NCI-H1417 treated with DMSO at 0.1 percent for 48 hours (cell line): ENCODE measurements at places on chromosomes 12 and 14.
A peak's percentile ranks its signal among the peaks of the same experiment; 100 is the strongest.

GRCh38 chr14:47447076-47447475 lies 228.3 kb downstream of the MDGA2 start:
- no peak for DNase-seq

- DNase-seq: no peak
Measured at GRCh38 chr14:54329082-54329695, 67.6 kb upstream of the CDKN3 start.

GRCh38 chr12:51437431-51437830 lies 12.8 kb downstream of the SLC4A8 start:
- DNase-seq: no peak

DNA sequence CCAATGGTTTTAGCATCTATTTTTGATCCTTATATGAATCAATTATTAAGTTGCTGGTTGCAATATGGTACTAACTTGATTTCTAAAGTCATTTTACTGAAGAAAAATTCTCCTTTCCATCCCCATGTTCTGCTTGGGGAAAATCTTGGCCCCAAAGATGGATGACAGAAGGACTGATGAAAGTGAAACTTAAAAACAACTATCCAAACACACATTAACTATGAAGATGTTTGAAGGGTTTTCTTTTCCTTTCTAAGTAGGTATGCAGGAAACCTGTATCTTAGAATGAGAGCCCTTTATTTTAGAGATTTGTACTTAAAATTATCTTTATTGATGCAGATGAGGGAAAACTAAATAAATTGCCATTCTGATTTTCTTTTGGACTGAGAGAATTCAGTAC lies 5.9 kb downstream of the C12orf71 start:
- DNase-seq: no peak

DNA sequence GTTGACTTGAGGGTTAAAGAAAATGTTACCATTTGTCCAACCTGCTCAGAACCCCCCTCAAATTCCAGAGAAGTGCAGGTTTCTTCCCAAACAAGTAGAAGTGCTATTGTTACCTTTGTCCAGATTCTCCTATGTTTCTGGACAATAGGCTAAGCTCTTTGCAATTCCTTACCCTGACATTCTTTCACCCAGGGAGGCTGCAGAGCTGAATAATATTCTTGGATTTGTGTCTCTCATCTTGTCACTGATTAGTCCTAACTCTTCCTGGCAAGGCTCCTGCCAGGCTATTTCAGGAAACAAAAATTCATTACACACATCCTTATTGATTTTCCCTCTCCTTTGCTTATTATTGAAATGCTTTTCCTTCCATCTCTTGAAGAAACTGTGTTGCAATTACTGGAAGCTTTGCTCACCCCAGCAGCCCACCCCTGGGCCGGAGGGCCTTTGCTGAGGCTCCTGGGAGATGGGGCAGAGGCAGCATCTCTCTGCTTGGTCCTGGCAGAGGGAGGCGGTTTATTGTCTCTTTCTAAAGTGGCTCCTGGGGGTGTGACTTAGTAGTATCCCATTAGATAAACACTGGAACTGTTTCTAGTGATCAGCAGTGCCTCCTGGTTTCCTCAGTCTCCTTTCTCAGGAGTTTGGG lies 207.5 kb upstream of the PELI2 start:
- no peak for DNase-seq

DNA sequence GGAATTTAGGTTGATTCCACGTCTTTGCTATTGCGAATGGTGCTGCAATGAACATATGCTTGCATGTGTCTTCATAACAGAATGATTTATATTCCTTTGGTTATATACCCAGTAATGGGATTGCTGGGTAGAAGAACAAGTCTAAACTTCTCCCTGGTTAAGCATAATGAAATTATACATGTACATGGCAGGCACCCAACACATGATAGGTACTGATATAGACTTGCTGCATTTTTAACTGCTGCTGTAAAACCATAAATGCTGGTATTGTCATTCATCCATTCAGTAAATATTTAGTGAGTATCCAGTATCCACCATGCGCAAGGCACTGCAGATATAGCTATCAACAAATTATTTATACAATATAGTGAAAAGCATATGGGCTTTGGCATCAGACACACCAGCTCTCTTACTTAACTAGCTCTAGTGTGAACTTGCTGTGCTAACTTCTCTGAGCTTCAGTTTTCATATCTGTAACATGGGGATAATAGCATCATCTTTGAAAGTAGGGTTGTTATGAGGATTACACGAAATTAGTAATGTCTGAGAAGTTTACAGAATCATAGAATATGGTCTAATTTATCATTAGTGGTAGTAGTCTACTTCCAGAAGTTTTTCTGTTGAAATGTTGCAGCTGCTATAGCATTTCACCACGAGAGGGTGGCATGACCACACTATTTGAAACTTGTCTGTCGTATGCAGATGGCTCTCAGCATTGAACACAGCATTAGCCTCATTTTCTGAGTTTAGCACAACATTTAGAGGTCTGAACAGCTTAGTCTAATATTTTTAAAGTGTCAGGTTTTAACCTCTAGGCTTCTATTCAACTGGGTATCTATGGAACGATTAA lies 32.0 kb upstream of the SEL1L start:
- DNase-seq: no peak

- DNase-seq: no peak
Measured at GRCh38 chr12:44247588-44247987, 411.7 kb downstream of the TMEM117 start.

DNA sequence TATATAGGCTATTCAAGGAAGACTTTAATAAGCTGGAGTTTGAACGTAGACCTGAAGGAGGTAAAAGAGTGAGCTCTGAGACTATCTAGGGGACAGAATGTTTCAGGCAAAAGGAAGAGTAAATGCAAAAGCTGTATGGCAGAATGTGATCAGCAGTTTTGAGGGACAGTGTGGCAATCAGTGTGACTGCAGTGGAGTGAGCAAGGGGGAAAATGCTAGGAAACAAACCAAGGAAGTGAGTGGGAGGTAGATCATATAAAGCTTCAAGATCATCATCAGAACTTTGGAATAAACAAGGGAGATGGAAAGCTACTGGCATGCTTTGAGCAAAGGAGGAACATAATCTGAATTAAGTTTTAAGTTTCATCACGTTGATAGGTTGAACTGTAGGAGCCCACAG lies 67.5 kb upstream of the BTG1 start:
- no peak for DNase-seq

GRCh38 chr12:122474324-122474716 lies 26.4 kb downstream of the ZCCHC8 start:
- DNase-seq: no peak

GRCh38 chr14:99267381-99267780 lies 4.6 kb downstream of the BCL11B start:
- DNase-seq: no peak

DNA sequence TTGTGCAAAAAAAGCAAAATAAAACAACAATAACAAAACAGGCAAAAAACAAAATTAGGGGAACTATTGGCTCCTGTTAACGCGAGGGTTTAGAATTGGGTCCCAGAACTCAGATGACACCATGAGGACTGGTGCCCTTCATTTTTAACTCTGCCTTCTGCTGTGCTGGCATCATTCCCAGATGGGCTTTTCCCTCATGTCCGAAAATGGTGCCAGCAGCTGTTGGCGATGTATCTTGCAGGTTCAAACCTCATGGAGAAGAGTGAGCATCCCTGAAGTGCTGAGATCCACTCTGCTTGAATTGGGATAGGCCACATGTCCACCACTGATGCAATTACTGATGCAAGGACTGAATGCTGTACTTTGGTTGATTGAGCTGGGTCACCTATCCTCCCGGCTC lies 61.1 kb downstream of the MYRFL start:
- no peak for DNase-seq

GRCh38 chr12:78928200-78929074 lies 63.9 kb downstream of the SYT1 start:
- DNase-seq: no peak

DNA sequence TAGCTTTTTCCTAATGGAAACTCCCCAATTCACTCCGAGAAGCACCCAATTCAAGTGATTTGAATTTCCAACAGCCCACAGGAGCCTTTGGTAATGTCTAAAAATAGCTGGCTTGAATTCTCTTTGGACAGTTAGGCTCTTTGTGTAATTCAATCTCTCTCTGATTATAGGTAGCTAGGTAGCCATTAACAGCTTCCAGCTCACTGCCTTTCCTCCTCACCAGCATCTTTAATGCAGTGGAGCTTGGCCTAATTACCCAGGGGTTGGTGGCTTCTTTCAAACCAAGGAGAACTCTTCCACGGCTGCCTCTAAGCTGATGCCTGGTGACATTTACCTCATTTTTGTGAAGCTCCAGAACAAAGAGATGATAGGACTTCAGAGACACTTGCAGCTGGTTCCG lies 86.4 kb downstream of the WSCD2 start:
- no peak for DNase-seq

DNA sequence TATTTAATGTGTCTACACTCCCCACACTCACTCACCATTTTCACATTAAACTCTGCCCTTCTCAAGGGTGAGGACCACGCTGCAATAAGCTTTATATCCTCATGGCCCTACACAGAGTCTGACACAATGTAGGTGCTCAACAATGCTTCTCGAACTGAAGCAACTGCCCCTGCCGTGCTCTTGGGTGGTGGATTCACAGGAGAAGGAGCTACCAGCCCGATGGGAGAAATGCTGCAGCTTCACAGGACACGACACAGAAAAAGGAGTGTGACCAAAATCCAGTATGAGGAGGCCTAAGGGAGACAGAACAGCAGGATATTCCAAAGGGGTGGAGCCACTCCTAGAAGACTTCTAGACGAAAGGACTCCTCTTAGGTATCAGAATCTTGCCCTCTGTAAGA lies 6.5 kb upstream of the KRT3 start:
- DNase-seq: no peak

DNA sequence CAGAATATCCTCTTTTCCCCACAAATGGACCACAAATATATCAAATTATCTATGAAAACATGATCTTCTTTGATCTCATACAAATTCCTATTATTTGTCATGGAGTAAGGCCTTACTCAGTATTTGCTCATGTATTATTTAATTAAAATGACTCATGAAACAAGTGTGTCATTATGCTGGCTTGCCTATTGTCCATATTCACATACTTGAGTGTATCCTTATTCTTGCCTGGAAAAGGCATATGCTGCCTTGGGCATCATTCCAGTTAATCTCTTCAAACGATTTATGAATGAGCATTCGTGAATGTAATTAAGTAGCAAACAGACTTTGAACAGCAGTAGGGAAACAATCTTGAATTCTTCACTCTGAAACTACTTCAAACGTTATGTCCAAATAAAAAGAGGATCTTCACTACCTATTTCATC lies 22.6 kb upstream of the SNRPF start:
- peak; percentile 24 for DNase-seq

- DNase-seq: no peak
Measured at GRCh38 chr12:113781415-113782198, 184.5 kb downstream of the RBM19 start.

- no peak for DNase-seq
Measured at GRCh38 chr12:94469522-94469921, 9.9 kb upstream of the CEP83 start.

- no peak for DNase-seq
Measured at GRCh38 chr12:106917503-106917902, 38.2 kb upstream of the TMEM263 start.

- no peak for DNase-seq
Measured at GRCh38 chr14:21105095-21105494, 4.2 kb downstream of the TMEM253 start.

DNA sequence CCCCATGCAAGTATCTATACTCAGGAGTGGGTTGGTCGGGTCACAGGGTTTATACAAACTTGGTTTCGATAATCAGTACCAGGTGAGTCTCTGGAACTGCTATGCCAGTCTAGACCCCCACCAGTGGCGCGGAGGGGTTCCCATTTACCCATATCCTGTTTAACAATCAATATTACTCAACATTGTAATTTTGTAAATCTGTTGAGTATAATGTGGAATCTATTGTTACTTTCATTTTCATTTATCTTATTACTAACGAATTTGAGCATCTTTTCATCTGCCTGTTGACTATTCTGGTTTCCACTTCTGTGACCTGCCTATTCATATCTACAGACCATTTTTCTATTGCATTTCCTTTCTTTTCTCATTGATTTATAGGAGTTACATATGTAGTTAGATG lies 275.2 kb upstream of the CRY1 start:
- no peak for DNase-seq

GRCh38 chr14:68779761-68780323 lies 13.0 kb downstream of the ZFP36L1 start:
- no peak for DNase-seq

DNA sequence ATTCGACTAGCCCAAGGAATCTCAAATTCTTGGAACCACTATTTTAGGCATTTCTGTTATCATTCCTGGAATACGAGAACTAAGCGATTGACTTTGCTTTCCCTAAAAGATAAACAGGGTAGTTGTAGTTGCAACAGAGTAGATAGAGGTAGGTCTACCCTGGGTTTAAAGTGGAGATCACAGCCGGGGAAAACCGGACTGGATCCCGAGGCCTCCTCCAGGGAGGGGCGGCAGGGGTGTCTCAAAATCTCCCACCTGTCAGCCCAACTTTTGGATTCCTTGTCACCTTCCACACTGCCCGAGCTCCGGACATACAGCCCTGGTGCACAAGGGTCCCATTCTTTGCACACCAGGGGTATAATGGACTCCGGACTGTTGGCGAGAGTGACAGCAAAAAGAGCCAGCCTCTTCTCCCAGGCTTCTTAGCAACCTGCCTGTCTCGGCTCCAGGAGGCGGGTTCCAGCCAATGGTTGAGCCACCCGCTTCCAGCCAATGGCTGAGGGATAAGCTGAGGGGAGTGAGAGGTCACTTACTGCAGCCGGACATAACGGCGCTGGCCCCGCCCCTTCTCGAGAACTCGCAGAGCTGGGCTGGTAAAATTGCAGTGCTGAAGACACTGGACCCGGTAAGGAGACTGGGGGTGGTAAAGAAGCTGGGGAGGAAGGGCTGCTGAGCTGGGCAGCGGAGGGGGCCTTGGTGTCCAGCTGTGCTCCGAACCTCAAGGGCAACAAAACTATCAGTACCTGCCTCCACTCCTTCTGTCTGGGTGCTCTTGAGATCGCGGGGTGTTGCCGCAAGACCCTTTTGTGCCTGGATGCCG lies at the start of gene SUOX:
TSS of gene SUOX (plus strand) at position 562 of the 820 bp plus-strand sequence. CDS start 4,946 bp downstream, outside the sequence.
- DNase-seq: peak; percentile 71

- no peak for DNase-seq
Measured at GRCh38 chr12:51953864-51954263, 2.4 kb downstream of the ACVR1B start.

- DNase-seq: no peak
Measured at GRCh38 chr12:39605501-39605900, 14.1 kb downstream of the ABCD2 start.

GRCh38 chr12:85057370-85057963 lies 21.3 kb downstream of the LRRIQ1 start:
- DNase-seq: no peak

DNA sequence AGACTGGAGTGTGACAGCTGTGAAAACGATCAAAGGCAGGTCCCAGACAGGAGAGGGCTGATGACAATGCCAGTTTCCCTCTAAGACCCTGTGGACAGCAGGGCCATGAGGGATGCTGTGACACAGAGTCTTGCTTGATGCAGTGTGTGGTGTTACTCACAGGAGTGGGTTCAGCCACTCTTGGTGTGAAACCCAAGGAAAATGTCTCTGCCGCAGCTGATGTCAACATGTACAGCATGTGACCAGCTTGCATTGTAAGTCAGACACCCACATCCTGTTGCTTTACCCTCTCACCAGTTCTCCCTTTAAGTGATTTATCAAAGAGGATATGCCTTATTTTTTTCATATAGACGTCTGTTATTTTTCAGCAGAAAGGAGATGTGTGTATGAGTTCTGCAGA lies 268.6 kb downstream of the BTG1 start:
- no peak for DNase-seq
